ENCODE measurements at places on chromosomes 2 and 18. TPM values are rescaled to one million over a fixed set of nuclear protein-coding genes. Genes with fewer than 3 reads are reported as not detected.
A peak's percentile ranks its signal among the peaks of the same experiment; 100 is the strongest.

The KCMF1 gene
- total RNA-seq, result 166 TPM

- DNase-seq, result peak; percentile 36
Observed at GRCh38 chr2:27191070-27191829, 20.6 kb upstream of the ATRAID start.

GRCh38 chr2:101619191-101619591 is 78.3 kb upstream of the MAP4K4 start:
- DNase-seq, result peak; percentile 29

- DNase-seq, result no peak
Observed at GRCh38 chr2:96344011-96344410, 8.4 kb downstream of the NCAPH start.

GRCh38 chr2:129721846-129722245 is 257.6 kb upstream of the RAB6C start:
- DNase-seq, result no peak

DNA sequence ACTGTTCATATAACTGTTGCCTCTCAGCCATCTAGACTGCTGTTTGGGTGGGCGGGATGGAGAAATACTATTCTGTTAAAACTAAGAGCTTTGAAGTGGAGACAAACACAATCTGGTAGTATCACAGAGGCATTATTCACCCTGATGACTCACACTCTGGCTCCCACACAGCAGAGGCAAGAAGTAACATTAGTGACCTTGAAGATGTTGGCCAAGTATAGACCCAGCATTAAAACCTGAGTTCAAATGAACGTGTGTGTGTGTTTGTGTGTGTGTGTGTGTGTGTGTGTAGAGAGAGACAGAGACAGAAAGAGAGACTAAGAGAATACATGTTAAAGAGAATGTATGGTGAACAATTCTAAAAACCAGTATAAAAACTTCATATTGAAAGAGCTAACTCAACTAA is 22.5 kb upstream of the ACVR1 start:
- DNase-seq, result peak; percentile 19

- DNase-seq, result no peak
Observed at GRCh38 chr2:237797253-237797652, 1.3 kb upstream of the RBM44 start.

- DNase-seq, result no peak
Observed at GRCh38 chr2:70509565-70509964, 44.1 kb downstream of the TGFA start.

GRCh38 chr2:136055929-136056688 is 61.8 kb downstream of the CXCR4 start:
- DNase-seq, result no peak

- DNase-seq, result no peak
Observed at GRCh38 chr2:217743407-217743806, 259.4 kb downstream of the TNS1 start.

DNA sequence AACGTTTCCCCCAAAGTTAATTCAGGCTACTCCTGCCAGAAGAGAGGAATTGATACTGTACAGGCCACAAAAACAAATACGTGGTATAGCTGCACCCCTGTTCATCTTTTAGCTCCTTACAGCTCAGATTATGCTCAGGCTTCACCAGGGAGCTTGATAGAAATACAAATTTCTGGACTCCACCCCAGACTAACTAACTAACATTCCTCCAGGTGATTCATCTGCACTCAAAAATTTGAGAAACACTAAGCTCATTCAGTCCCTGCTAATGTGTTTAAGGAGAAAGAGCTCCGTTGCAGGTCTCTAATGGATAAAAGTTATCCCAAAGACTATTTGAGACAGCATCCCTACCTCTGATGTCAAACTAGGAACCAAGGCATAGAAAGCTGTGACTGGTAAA is 36.8 kb upstream of the UNC80 start:
- DNase-seq, result no peak

The DNAH7 gene
- 0.05 TPM for total RNA-seq

All from gastrocnemius medialis (tissue), 4 donors.